Activated T-cell treated with anti-CD3 and anti-CD28 coated beads for 4 hours (primary cell): ENCODE measurements at places on chromosomes 3 and 15.

GRCh38 chr3:136270179-136270578 is 20.0 kb downstream of the PCCB start:
- no peak for DNase-seq

DNA sequence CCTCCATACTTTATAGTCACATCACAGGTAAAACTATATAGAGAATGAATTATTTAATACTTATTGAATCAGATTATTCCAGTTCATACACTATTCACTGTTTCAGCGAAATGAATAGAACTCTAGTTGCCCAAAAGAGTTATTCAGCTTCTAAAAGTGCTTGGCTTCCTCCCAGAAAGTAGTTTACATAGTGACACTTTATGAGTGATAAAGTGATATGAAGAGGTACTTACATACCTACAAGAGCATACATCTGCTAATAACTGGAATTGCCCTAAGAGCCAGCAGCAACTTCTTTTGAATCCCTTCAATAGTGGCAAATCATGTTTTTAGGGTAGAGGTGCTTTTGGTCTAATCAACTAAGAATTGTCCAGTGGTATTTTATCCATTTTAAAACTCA is 635.1 kb upstream of the AGTR1 start:
- DNase-seq: no peak

DNA sequence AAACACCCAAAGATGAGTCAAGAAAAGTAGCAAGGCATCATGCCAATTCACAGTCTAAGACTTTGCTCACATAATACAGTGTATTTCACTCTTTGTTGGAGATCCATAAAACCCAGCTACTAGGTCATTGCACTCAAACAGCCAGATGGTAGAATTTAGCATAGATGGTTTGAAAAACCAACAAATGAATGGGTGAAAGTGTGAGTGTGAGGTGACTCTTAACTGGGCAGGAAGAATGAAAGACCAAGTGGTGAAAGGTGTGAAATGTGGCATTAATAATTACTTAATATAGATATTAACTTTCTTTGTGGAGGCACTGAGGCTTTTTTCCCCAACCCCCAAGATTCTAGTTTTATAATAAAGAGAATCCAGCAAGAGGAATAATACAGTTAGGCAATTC is 159.5 kb downstream of the SQOR start:
- no peak for DNase-seq

- no peak for DNase-seq
These were observed 188.7 kb upstream of the LINGO1 start for GRCh38 chr15:77821188-77821958.

- DNase-seq: no peak
These were observed 146.9 kb downstream of the RAB11A start for GRCh38 chr15:66016199-66016598.

DNA sequence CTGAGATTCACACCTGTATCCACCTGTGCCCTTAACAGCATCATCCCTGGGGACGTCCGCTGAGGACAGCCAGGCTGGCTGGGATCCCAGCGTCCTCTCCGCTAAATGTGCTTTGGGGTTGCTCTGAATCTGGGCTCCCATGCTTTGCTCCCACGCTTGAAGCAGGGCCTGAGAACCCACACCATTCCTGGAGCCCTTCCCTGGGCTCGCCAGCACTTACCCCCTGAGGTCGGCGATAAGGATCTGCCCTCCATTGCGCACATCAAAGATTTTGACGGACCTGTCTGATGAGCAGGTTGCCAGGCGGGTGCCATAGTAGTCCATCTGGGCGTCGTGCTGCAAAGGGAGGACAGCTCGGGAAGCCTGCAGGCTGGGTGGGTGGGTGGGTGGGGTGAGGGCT is 5.8 kb downstream of the SEC13 start:
- no peak for DNase-seq

DNA sequence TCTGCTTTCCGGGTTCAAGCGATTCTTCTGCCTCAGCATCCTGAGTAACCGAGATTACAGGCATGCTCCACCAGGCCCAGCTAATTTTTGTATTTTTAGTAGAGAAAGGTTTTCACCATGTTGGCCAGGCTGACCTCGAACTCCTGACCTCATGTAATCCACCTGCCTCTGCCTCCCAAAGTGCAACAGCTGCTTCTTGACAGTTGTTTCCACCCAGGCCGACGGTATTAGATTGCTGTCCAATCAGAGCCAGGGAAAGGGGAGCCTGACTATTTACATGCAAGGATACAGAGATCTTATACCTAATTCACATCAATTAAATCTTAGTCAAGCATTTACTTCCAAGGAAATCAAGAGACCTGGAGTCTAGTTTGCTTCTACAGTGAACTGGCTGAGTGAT is 4.0 kb upstream of the CAPN3 start:
- no peak for DNase-seq

- DNase-seq: no peak
These were observed 12.4 kb downstream of the EFCC1 start for GRCh38 chr3:129013491-129013891.

GRCh38 chr15:67550522-67550921 is 8.0 kb downstream of the MAP2K5 start:
- DNase-seq: no peak

- no peak for DNase-seq
These were observed 11.0 kb downstream of the CD47 start for GRCh38 chr3:108079877-108080276.

GRCh38 chr3:94587291-94587690 is 524.4 kb downstream of the NSUN3 start:
- no peak for DNase-seq

- no peak for DNase-seq
These were observed 37.7 kb upstream of the HES1 start for GRCh38 chr3:194098081-194098842.

GRCh38 chr3:43792904-43793303 is 102.2 kb downstream of the ABHD5 start:
- no peak for DNase-seq

GRCh38 chr3:46719044-46719565 is 1.4 kb upstream of the PRSS50 start:
- no peak for DNase-seq

GRCh38 chr3:10555263-10555662 is 49.9 kb upstream of the ATP2B2 start:
- DNase-seq: no peak

GRCh38 chr15:26641144-26641543 is 131.7 kb downstream of the GABRB3 start:
- no peak for DNase-seq

DNA sequence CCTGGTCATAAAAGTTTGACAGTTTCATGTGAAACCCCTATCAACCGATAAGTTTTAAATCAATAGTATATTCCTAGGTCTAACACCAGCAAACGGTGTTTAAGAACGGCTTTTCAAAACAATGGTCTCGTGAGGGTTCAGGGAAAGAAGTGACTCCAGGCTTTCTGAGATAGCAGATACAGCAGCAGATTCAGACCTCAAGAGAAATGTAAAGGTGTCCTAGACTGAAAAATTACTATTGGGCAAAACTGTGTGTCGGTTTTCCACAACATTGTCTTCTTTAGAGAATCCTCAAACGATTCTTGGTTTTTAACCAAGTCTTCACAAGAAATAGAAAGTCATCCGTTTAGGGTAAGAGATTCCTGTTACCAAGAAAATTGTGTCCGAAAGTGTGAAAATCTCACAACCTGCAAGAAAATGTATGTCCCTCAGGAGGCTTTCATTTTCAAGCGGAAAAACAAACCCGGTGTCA is 1.2 kb downstream of the SETD2 start:
- DNase-seq: no peak

- no peak for DNase-seq
These were observed at the start of gene PLOD2 for GRCh38 chr3:146160964-146161662. Gene PLOD2, minus strand, starts transcription at chr3:146161184. Its CDS starts 195 bp downstream, at chr3:146160989.

DNA sequence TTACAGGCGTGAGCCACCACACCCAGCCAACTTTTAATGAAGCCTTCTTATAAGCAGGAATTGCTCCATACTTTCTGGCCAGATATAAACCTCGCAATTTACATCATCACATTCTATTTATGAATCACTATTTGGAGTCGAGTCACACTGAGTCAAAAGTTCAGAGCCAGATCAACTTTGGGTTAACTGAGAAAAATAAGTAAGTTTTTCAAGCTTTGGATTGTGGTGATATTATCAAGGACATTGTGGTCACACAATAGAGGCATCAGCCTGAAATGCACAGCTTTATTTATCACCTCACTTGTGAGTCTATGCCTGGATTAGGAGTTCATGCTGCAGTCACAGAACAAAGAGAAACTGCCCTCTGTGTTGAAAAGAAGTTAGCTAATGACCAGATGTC is 1163.5 kb downstream of the ROBO1 start:
- DNase-seq: no peak

DNA sequence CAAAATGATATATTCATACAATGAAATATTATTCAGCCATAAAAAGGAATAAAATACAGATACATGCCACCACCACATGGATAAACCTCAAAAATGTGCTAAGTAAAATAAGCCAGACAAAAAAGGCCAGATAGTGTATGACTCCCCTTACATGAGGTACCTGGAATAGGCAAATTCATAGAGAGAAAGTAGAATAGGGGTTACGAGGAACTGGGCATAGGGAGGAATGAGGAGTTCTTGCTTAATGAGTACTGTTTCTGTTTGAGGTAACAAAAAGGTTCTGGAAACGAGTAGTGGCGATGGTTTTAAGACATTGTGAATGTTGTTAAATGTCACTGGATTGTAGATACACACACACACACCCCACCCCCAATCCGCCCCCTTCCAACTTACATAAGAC is 8.2 kb downstream of the RAF1 start:
- DNase-seq: no peak

DNA sequence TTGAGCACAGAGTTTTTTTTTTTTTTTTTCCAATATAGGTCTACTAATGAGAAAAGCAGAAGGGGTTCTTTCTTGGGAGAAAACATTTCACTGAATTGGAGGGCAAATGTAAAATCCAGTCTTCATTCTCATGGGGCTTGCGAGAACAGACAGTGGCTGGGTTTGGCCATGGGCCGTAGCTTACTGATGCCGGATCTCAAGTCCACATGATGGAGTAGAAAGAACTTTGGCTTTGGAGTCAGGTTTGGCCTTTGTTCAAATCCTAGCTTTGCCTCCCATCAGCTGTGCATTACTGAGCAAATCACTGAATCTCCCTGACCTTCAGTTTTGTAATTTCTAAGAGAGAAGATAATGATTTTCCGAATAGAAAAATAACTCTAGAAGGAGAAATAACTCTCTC is 59.7 kb downstream of the LMCD1 start:
- DNase-seq: no peak

DNA sequence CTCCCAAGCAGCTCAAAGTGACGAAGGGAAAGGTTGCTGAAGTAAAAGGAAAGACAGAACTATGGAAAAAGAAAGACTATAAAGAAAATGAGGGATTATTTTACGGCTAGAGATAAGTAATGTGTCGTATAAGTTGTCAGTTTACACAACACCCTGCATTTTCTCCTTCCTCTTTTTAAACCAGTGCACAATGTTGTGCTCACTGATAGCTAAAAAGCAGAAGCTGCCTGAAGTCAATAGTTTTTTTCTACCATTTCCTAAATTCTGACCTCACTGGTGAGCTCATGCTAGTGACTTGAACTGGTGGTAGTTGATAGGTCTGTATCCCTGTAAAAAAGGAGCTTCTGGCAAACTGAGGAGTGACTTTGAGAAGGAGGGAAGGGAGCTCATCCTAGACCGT is 368.6 kb upstream of the GBE1 start:
- DNase-seq: no peak

- peak; percentile 8 for DNase-seq
These were observed 34.3 kb downstream of the ZMAT3 start for GRCh38 chr3:179037351-179037750.

GRCh38 chr3:170585937-170586310 is at the start of gene SLC7A14:
Gene SLC7A14, minus strand, starts transcription at chr3:170586075. Its CDS starts 59,139 bp downstream, at chr3:170526936.
- no peak for DNase-seq

GRCh38 chr3:81549388-81549787 is 212.1 kb downstream of the GBE1 start:
- DNase-seq: no peak

DNA sequence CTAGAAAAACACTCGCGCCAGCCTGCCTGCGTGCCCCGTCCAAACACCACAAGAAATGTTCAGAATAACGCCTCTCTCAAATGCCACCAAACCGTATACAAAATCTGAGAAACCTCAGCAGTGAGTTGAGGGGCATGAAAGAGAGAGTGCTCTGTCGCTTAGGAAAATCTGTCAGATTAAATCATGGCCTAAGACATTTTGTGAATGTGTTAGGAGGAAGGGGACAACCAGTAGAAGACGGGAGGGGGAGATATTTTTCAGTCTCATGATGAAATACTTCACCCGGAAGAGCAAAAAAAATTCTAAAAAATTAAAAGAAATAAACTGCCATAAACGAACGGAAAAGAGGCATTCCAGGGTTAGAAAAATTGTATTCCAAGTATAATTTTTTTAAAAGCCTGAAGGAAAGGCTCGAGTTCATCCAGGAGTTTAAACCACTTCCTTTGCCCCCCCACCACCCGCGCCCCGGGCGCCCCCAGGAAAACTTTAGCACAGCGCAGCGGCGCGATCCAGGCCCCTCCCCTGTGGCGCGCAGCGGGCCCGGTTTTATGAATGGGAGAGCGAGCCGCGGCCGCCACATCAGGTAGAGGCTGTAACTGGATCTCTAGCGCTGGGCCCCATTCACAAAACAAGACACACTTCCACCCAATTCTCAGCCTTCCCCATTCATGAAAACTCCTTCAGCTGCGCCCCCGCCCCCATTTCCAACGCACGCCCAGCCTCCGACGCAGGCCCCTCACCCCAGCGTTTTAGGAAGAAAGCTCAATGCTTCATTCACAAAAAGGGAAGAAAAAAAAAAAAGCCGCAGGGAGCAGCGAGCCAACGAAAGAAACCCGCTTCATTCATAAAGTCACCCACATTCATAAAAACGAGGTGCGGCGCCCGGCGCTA is 1.4 kb downstream of the ETV5 start:
- no peak for DNase-seq

DNA sequence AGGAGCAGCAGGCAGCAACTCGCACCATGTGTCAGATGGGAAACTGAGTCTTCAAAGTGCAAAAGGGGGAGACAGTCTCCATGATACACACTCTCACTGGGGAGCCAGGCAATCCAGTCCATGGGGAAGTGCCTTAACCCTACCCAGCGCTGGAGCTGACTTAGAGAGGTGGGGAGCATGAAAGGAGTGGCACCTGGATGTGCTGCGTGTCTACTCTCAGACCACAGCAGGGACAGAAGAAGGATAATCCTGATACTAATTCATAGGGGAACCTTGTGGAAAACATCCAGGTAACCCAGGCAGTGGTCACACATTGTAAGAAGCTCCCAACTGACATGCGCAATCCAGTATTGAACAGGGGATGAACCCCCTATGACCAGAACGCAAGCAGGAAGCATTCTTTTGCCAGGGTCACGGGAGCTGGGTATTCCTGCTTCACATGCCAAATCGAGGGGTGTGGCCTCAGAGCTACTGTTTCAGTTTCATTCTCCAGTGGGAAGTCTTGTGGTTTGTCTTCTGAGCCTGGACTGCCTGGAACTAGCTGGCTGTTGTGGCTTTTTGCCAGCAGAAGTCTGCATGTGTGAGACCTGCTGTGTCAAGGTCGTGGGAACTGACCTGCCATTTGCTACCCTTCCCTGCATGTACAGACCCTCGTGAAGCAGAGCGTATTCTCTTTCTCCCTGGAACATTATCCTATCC is 367.6 kb upstream of the NDN start:
- DNase-seq: no peak

GRCh38 chr3:27486336-27486735 is 2.2 kb upstream of the SLC4A7 start:
- no peak for DNase-seq
